ENCODE measurements at places on chromosomes 11 and 22.

- no peak for DNase-seq
Observed at GRCh38 chr11:71937826-71938225, 9.0 kb downstream of the RNF121 start.

DNA sequence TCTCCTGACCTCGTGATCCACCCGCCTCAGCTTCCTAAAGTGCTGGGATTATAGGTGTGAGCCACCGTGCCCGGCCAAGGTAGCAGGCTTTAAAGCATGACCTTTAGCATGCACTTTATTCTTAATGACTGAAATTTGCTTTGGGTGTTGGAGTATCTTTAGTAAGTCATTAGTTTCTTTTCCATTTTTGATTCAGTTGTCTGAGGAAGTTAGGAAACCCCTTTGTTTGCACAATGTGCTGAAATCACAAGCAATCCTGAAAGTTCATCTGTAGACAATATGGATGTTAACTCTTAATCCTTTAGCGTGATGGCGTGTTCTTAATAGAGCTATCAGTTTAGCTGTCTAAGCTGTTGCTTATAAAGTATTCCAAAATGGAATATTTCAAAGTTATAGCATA lies 16.8 kb downstream of the SDHD start:
- no peak for DNase-seq

- DNase-seq: no peak
Observed at GRCh38 chr11:57434640-57435546, 8.0 kb upstream of the SLC43A3 start.

DNA sequence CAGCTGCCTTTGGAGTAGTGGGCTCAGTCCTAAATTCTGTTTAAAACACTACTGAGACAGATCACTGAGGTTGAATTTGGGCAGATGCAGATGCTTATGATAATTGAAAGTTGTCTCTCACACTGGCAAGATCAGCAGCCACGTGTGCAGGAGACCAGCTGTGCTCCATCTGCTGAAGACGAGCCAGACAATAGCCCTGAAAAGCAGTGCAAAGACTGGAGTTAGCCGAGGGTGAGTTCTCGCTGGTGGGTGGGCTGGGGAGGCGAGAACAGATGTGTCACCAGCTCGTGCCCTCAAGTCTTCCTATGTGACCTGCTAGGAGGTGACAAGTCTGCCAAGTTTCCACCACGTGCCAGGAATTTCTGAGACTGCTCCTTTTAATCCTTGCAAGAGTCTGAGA lies 661.3 kb upstream of the B3GAT1 start:
- DNase-seq: no peak

DNA sequence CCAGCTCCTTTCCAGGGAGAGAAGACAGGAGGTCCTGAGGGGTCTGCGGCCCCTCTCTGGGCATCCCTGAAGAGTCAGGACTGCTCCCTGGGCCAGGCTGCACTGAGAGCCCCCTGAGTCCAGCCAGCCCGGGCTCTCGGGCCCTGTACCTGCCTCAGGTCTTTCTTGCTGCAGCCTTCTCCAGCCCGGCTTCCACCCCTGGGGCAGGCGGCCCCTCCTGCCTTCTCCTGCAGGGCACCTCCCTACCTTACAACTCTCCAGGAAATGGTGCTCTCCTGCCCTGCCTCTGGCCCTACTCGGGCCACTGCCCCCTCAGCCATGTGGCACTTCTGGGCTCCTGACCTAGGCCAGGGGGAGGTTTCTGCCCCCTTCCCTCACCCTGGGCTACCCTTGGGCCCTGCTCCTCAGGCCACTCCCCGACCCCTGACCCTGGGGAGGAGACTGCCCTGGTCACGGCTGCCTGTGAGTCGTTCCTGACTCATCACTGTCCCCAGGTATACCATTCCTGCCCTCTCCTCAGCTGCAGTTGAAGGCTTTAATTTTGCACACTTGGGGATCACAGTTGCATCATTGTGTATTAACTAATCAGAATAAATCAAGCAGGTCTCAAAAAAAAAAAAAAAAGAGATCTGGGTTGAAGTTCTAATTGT lies 251.1 kb downstream of the NXPE2 start:
- DNase-seq: no peak

- DNase-seq: peak; percentile 34
Observed at GRCh38 chr11:6402561-6402981, 12.3 kb downstream of the SMPD1 start.

- no peak for DNase-seq
Observed at GRCh38 chr22:39596601-39597000, 26.0 kb downstream of the CACNA1I start.

Measured in stimulated activated CD8-positive, alpha-beta memory T cell treated with anti-CD3 and anti-CD28 coated beads, Interleukin-12 subunit alpha, Interleukin-12 subunit beta, amount 100 ng/mL, for 4 hours (primary cell).